ENCODE measurements at places on chromosomes 5 and 9. TPM values are rescaled to one million over a fixed set of nuclear protein-coding genes. Genes with fewer than 3 reads are reported as not detected.

The FAM151B gene
- 1.4 TPM for polyA plus RNA-seq

The CTNNAL1 gene
- polyA plus RNA-seq = 23.5 TPM

The NRARP gene
- polyA plus RNA-seq = 39.9 TPM

The FGD3 gene
- 4.9 TPM for polyA plus RNA-seq

The NEUROG1 gene
- not detected for polyA plus RNA-seq

The PDLIM4 gene
- polyA plus RNA-seq = 5.9 TPM

The IL4 gene
- not detected for polyA plus RNA-seq

The PCDHGA6 gene
- not detected for polyA plus RNA-seq

The CCDC152 gene
- polyA plus RNA-seq = 1.6 TPM

The TLE1 gene
- 16.1 TPM for polyA plus RNA-seq

The NEURL1B gene
- 4.1 TPM for polyA plus RNA-seq

The C1QTNF2 gene
- 1.3 TPM for polyA plus RNA-seq

The TRPM6 gene
- polyA plus RNA-seq = 1.8 TPM

The FAM221B gene
- polyA plus RNA-seq = not detected

The OSMR gene
- 9.2 TPM for polyA plus RNA-seq

The PDE8B gene
- 1.5 TPM for polyA plus RNA-seq

The STPG3 gene
- not detected for polyA plus RNA-seq

The INSL6 gene
- not detected for polyA plus RNA-seq

The SPATA31A3 gene
- polyA plus RNA-seq = not detected

The OTP gene
- not detected for polyA plus RNA-seq

The ZBED3 gene
- polyA plus RNA-seq = 7.7 TPM

The NDUFA8 gene
- polyA plus RNA-seq = 188 TPM

The LHFPL2 gene
- polyA plus RNA-seq = 15.6 TPM

The SPATA31D4 gene
- not detected for polyA plus RNA-seq

The HOMER1 gene
- 2.6 TPM for polyA plus RNA-seq

The CDKN2B-AS1 gene
- 1.9 TPM for polyA plus RNA-seq

The ADGRD2 gene
- polyA plus RNA-seq = not detected

The TPPP gene
- polyA plus RNA-seq = 6.3 TPM

The CDC23 gene
- polyA plus RNA-seq = 36.7 TPM

The ANKRD31 gene
- polyA plus RNA-seq = 0.22 TPM

The CBY3 gene
- 0.07 TPM for polyA plus RNA-seq

The FCN2 gene
- polyA plus RNA-seq = not detected

The TMEFF1 gene
- not detected for polyA plus RNA-seq

The GRXCR2 gene
- polyA plus RNA-seq = not detected

The CCL21 gene
- polyA plus RNA-seq = 24.6 TPM

The SPINK1 gene
- polyA plus RNA-seq = 1,597 TPM

The LPAR1 gene
- polyA plus RNA-seq = 7.4 TPM
